ENCODE measurements at places on chromosomes 7 and 10.

DNA sequence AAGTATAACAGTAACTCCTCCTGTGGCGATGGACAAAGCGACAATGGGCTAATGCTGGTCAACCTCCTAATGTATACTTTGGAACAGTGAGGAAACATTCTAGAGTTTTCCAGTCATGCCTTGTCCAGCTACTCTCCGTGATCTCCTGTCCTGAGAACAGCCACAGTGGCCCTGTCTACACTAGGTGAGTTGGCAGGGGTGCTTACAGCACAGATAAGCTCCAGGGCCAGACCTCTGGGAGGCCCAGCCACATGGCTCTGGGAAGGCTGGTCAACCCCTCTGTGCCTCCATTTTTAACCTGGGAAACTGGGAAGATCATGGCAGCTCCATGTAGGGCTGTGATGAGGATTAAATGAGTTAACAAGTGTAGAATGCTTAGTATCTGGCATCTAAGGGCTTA, 57.0 kb downstream of the CLEC2L start:
- no peak for DNase-seq

DNA sequence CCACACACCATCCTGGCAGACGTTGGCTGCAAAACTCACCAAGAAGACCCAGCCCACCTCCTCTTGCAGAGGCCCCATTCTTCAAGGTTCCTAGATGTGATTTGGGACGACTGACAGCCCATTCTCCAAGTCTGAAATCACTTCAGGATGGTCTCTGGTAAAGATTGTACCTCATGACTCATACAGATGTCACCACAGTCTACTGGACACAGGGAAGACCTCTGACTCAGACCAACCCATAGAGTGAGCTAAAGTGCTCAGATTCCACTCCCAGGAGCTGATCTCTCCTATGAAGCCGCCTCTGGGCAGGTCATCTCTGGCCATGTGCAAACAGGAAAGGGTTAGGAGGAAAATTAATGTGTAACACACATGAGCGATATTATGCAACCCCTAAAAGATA, 102.4 kb upstream of the VWC2 start:
- DNase-seq: no peak

DNA sequence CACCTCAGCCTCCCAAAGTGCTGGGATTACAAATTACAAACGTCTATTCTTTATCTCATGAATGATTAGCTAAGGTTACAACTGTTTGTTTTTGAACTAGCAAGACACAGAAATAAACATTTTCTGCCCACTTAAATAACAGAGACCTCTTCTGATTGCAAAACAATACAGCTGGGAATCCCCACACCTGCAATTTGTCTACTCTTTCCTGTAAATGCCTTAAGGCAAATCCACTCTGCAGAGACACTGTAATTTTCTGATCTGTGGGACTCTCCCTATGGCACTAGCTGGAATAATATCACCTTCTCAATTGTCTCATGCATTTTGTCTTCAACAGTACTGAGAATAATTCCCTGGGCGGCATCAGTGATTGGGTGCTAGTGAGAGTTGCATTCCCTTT, 149.3 kb upstream of the FAM3C start:
- no peak for DNase-seq

DNA sequence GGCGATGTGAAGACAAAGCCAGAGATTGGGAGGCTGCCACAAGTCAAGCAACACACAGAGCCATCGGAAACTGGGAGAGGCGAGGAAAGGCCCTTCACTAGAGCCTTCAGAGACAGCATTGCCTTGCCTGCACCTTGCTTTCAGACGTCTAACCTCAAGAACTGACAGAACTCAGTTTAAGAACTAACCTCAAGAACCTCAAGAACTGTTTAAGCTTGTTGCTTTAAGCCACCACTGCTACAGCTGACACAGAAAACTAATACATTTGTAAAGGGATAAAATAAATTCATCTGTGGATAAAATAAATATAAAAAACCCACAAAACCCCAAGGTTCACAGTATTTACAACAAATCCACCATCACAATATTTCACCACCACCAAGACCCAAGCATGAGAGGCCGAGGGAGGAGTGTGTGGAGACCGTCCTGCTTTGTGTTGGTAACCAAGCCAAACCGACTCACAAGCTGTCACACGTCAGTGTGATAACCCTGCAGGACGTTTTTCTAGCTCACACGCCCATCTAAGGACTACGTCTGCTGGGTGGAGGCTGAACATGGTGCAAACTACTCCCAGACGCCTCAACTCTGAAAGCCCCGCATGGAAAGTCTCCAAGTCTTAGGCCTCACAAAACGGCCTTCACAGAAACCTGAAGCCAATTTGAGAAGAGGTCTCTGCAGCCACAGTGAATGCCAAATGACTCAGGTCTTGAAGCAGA, 116.8 kb downstream of the ABLIM1 start:
- DNase-seq: peak; percentile 81

DNA sequence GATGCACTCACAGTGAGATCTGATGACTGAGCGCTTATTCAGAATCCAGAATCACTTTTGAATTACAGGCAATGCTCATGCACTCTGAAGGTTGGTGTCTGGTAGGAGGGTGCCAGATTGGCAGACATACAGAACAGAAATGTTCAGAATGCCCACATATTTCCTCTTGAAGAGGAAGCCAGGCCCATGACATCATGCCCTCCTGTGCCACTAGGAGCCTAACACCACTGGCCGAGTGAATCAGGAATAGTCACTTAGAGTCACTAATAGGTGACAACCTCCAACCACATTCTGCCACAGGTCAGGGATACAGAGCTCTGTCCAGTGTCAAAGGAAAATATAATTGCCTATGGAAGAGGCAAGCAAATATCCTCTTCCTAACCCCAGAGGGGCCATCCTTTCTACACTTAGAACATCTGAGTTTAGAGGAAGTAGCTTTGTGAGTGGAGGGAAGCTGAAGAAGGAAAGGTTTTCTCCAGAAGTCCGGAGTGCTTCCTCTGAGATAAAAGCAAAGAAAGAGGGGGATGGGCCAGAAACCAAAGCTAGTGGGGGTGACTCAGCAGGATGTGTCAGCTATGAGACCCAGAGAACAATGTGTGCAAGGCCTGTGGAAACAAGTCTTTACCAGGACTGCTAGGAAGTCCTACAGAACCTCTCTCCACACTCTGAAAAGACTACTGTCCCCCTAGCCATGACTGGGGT, 838.8 kb downstream of the GRID1 start:
- DNase-seq: no peak

GRCh38 chr10:90417476-90418210, 440.2 kb downstream of the HTR7 start:
- DNase-seq: no peak

- no peak for DNase-seq
These were observed 1197.2 kb downstream of the SORCS1 start for GRCh38 chr10:105967256-105967655.

DNA sequence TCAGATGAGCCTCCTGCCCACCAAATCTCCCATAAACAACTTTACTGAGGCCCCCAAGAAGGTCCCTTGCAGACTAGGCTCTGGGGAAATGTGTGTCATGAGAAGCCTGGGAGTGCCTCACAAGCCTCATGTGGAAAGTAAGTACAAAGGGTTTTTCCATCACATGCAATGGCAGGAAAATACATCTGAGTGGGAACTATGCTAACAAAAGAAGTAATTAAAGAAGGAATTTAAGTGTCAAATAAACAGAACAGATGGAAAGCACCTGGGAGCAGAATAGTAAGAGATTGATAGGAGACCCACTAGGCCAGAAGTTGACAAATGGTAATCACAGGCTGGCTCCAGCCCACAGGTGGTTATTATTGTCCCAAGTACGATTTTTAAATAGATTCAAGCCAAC, 20.5 kb downstream of the GSAP start:
- DNase-seq: no peak

Data from stromal cell of bone marrow (primary cell).